ENCODE measurements at places on chromosomes 16 and 17.

DNA sequence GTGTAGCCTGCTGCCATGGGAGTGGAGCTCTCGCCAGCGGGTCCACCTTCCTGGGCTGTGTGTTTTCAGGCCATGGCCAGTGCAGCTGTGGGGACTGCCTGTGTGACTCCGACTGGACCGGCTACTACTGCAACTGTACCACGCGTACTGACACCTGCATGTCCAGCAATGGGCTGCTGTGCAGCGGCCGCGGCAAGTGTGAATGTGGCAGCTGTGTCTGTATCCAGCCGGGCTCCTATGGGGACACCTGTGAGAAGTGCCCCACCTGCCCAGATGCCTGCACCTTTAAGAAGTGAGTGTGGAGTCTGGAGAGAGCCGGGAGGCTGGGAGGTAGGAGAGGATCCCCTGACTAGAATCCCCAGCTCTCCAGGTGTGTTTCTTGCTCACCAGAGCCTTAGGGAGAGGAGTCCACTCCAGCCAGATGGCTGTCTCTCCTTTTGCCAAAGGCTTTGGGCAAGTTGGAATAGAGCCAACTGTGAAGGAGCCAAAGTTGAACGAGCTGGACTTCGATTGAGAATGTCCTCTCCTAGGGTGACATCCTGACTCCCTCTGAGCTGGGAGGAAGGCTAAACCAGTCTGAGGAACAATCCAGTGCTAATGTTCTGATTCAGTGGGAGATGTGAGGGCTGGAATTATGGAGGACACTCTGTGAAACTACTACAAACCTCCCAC, 24.4 kb upstream of the EFCAB13 start:
- DNase-seq: no peak

- no peak for DNase-seq
Measured at GRCh38 chr17:55219934-55220333, 44.8 kb upstream of the HLF start.

- no peak for DNase-seq
Measured at GRCh38 chr17:34990921-34991365, 10.6 kb downstream of the LIG3 start.

GRCh38 chr17:66432411-66432957, 130.1 kb downstream of the PRKCA start:
- no peak for DNase-seq

GRCh38 chr16:86634292-86634691, 55.9 kb downstream of the FOXL1 start:
- DNase-seq: no peak

Data from cortex of kidney (tissue), 1 donor.